Fibroblast of skin of left quadriceps (primary cell): ENCODE measurements at places on chromosomes 12 and 14.

DNA sequence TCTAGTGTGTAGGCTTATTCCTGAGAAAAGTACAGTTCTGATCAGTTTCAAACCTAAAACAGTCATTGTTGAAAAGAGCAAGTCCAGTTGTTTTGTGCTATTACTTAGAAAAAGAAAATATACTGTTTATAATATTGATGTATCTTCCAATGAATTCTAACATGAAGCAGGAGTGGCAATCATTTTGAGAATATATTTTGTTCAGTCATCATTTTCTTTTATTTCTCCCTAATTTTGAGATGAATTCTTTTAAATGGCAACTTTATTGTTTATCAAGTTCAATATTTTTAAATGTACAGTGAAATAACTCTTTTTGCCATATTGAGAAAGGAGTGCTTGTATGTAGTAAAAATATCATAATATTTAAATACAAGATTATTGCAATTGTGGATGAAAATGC, 862.2 kb upstream of the MDGA2 start:
- DNase-seq, result no peak

- no peak for DNase-seq
Measured at GRCh38 chr12:12718853-12719252, 1.7 kb downstream of the CDKN1B start.

GRCh38 chr12:63874897-63875480, 30.5 kb downstream of the SRGAP1 start:
- no peak for DNase-seq

DNA sequence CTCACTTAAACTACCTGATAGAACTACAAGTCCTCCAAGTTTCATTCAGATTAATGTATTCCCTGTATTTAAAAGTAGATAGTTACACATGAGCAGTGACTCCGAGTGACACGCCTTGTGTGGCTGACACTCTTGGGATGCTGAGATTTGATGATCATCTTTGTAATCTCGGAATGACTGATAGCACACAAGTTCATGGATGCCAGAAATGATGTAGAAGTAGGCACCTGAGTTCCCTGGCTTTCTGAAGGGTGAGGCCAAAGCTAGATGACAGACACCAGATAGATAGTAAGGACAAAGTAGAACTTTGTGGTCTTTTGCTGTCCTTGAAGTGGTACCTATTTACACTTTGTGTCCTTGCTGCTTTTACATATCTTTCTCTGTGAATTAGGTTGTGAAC, 491.2 kb downstream of the PCNX1 start:
- no peak for DNase-seq

DNA sequence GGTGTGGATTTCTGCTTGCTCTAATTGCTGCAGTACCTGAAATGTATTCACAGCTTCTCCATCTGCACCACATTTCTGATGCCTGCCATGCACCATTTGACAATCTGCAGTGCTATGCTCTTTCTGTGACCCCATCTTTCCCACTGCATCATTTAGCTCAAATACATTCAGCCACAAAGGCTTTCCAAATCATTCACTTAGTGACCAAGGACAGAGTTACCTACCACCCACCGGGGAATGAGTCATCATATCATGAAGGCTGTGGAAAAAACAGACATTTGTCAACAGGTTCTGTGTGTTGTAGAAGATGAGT, 465.5 kb upstream of the ATP2B1 start:
- DNase-seq, result no peak

GRCh38 chr12:120639771-120640721, at the start of gene CABP1:
TSS of gene CABP1 (plus strand) at chr12:120640626. CDS start at chr12:120640686, 60 bp downstream.
- DNase-seq, result no peak

DNA sequence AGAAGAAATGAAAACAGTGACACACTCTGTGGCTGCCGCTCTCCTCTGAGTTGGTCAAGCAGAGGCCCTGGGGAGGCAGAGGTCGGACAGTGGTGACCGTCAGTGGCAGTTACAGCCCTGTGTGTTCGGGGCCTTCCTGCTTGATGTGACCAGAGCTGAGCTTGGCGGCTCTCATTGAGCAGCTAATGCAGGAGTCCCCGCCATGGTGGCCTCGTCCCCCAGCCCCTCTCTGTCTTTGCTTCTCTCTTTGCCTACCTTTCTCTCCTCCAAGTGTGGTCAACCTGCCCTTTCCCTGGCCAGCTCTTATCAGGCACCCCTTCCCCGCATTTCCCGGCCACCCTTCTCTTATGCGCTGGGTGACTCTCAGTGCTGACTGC, 362.8 kb downstream of the CACNA1C start:
- no peak for DNase-seq

GRCh38 chr12:114649585-114649984, 34.4 kb downstream of the TBX3 start:
- no peak for DNase-seq

DNA sequence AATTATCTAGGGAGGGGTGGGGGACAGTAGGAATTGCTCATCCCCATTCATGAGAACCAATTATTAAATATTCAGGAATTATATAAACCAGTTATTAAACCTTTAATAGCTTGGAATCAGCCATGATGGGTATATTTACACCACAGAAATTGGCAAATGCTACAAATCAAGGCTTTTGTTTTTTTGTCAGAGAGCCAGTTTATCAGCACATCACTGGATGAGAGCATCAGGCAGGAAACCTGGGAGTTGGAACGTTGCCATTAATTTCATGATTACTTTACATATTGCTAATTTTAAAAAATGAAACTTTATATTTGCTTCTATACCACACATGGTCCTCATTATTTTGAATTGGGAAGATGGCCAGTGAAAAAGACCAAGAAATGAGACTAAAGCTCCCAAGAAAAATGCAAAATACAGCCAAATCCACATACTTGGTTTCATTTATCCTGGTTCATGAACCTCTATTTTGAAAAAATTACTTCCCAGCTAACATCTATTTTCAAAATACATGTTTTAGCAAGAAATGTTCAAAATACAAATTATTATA, 48.4 kb downstream of the ATL1 start:
- peak; percentile 57 for DNase-seq

DNA sequence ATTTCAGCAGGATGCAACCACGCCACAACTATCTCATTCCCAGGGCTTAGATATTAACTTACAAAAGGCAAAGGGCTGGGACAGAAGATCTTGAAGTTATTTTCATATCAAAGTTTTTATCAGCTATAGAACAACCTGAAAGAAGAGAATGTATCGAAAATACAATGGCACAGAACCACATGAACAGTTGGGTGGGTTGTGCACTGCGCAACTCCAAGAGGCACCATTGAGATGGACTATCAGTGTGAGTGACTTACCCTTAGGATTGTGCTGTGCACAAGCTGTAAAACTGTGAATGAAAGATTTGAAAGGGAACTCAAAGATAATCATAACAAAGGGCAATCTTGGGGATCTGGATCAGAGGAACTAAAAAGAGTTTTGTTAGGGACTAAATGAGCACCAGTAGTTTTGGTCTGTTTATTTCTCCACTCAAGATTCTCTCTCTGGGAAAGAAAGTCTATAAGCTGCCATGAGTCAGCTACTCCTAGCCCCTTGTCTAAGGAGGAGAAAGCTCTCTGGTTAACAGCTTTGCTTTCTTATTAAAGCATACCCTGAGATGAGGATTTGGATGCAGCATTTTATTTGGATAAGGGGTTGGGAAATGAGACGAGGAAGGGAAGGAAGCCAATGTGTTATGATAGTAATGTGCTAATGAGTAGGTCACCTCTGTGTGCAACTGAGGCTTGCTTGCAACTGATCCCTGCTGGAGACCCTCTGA, 62.2 kb downstream of the TBX5 start:
- no peak for DNase-seq

GRCh38 chr12:3244219-3244750, 167.1 kb downstream of the TSPAN9 start:
- DNase-seq, result no peak

DNA sequence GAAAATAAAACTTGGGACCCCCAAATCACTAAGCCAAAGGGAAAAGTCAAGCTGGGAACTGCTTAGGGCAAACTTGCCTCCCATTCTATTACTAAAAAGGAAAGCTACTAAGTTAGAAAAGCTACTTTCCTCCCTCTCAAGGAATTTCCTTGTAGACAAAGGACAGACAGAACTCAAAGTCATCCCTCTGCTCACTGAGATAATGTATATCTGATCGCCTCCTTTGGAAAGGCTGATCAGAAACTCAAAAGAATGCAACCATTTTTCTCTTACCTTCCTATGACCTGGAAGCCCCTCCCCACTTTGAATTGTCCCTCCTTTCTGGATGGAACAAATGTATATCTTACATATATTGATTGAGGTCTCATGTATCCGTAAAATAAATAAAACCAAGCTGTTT, 190.5 kb upstream of the DCN start:
- DNase-seq, result no peak

GRCh38 chr12:113115455-113116126, 20.0 kb downstream of the RASAL1 start:
- no peak for DNase-seq

DNA sequence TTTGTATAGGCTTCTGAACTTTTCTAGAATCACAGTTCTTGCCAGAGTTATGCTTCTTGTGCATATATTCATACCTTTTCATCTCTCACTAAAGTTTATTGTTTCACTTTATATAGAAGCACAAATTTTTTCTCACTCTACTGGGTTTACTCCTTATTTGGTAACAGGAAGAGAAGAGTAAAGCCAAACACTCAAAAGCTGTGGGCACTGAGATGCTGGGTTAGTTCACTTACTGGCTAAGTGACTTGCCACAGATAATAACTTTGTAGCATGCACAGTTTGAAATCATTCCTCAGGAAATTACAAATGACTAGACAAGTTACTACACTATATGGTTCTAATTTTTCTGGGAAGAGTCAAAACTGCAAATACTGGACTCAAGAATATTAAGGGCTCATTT, 7.8 kb downstream of the HIGD1C start:
- DNase-seq, result no peak

GRCh38 chr12:6821591-6822425, at the start of gene GPR162:
TSS of gene GPR162 (plus strand) at chr12:6821821. CDS start at chr12:6823899, 2,078 bp downstream.
- no peak for DNase-seq

DNA sequence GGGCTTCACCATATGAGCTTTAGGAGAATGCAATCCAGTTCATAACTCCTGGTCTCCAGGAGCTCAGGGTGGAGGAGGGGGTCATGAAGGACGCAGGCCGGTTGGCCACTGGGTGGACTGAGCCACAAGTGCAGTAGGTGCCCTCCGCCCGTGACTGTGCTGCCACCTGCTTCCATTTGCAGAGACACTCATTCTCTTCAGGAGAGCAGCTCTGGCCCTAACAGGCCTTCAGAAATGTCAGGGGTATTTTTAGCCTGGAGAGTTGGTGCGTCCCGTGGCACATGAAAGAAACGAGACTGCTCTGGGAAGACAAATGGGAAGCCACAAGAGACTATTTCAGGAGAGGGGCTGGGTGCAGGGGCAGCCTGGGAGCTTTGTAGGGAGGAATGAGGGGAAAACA, 74.6 kb upstream of the MYL2 start:
- no peak for DNase-seq

DNA sequence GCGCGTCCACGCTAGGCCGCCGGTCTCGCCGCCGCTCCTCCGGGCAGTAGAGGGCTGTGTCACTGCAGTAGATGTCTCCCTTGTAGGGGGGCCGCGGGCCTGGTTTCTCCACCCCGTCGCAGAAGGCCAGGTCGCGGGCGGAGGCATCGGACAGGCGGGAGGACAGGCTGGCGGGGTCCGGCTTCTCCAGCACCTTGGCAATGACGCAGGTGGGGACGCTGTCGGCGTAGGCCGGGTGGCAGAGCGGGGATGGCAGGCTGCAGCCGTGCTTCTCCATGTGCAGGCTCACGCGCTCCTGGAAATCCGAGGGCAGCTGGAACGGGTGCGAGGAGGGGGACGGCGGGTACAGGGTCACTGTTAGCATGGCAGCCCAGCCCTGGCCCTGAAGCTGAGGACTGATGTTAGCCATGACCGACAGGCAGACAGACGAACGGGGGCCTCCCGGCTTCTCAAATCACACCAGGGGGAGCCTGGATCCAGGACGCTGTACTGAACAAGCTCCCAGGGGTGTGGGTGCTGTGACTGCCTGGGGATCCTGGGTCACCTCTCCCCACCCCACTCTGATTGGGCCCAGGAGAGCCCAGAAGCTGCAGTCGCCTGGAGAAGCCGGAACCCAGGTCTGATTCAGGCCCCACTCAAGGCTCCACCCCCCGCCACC, 48.1 kb downstream of the BEGAIN start:
- DNase-seq, result no peak

DNA sequence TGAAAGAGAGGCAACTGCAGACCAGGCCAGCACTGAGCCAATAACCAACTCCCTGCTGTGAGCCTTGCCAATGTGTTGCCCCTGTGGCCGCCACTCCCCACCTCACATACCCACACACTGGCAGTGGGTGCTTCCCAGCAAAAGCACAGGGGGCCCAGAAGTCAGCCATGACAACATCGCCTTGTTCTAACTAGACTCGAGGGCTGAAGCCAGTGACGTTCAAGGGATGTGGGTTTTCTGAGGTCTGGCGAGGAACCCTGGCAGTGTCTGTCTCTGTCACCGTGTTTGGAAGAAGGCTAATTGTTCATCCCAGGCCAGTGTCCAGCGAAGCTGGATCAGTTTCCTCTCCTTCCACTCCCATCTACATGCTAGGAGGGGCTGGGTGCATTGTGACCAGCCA, 311.8 kb upstream of the AMIGO2 start:
- DNase-seq, result no peak

- DNase-seq, result no peak
Measured at GRCh38 chr12:46209170-46209569, 59.7 kb downstream of the SLC38A1 start.

- DNase-seq, result no peak
Measured at GRCh38 chr12:78698747-78699146, 165.8 kb upstream of the SYT1 start.

GRCh38 chr12:11706509-11707379, 57.3 kb downstream of the ETV6 start:
- no peak for DNase-seq

DNA sequence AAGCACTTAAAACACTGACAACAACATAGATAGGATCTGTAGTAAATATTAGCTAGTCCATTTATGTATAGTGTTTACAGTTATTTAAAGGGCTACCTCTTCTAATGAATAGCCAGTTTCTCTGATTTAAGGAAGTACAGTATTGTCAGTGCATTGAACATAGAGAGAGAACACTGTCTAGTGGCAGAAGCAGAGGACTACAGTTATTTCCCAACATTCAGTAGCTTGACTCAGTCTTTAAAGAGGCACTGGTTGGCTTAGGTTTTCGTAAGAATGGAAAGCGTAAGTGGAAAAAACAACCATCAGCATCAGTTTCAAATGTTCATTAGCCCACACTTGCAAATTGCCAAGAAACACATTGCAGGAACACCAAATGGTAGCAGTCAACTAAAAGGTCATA, 125.0 kb upstream of the HMGA2 start:
- DNase-seq, result no peak

GRCh38 chr12:77619425-77619824, 211.3 kb upstream of the NAV3 start:
- no peak for DNase-seq

DNA sequence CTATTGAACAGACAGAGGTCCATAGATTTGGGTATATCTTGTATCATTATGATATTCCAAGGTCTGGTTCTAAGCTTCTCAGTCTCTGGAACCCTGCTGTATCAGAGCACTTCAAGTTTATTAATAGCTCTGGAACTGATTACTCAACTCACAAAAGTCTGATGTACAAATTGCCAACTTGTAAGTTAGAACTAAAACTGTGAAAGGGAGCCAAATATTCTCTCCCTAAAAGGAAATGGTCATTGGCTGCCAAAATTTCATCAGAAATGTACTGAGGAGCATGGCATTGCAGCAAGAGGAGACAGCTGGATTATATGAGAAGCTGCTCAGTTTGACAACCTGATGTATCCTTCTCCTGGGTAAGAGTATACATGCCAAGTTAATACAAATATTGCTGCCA, 828.8 kb upstream of the SEL1L start:
- no peak for DNase-seq

GRCh38 chr14:97851428-97851995, 1054.3 kb downstream of the VRK1 start:
- no peak for DNase-seq

- no peak for DNase-seq
Measured at GRCh38 chr12:94596596-94596995, 53.8 kb downstream of the TMCC3 start.
